ENCODE measurements at places on chromosomes 7 and 10. TPM values are rescaled to one million over a fixed set of nuclear protein-coding genes. Genes with fewer than 3 reads are reported as not detected.

- DNase-seq, result no peak
Measured at GRCh38 chr10:34627331-34627730, 187.8 kb downstream of the PARD3 start.

DNA sequence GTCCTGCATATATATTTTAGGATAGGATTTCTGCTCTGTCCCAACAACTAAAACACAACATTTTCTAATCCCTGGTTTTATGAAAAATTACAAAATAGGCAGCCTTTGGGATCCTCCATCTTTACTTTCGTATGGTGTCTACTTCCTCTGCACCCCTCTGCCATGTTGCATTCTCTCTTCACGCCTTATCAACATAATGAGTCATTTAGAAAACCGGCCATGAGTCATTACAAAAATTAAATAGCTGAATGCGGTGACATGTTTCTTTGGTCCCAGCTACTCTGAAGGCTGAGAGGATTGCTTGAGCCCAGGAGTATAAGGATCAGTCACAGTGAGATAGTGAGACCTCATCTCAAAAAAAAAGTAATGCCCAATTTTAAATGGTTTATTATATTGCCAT is 148.1 kb upstream of the CELF2 start:
- no peak for DNase-seq

The PLCE1 gene
- 27.4 TPM for polyA plus RNA-seq

DNA sequence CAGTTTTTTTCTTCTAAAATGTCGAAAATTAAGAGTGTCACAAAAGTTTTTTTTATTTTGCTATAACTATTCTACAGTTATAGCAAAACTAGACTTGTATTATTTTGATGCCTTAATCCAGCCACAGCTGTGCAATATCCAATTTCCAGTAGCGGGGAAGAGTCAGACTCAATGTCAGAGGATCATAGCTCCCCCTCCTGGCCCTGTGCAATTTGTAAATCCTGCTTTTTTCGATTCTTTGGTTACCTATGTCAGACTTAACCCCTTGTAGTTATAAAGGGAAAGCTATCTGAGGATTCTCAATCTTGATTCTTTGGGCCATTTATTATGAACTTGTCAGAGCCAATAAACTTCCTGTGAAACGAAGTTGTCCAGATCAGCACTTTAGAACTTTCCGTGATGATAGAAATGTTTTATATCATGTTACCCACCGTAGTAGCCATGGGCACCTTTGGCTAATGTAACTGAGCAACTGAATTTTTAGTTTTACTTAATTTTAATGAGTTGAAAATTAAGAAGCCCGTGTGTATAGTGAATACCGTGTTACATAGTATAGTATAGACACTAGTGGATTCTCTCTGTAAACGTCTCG is 87.7 kb upstream of the PRKCQ start:
- peak; percentile 17 for DNase-seq

GRCh38 chr10:5681930-5682329 is 2.7 kb upstream of the TASOR2 start:
- DNase-seq, result no peak

The FAM107B gene
- 44.0 TPM for polyA plus RNA-seq

- no peak for DNase-seq
Measured at GRCh38 chr7:94940241-94940640, 32.8 kb downstream of the PPP1R9A start.

DNA sequence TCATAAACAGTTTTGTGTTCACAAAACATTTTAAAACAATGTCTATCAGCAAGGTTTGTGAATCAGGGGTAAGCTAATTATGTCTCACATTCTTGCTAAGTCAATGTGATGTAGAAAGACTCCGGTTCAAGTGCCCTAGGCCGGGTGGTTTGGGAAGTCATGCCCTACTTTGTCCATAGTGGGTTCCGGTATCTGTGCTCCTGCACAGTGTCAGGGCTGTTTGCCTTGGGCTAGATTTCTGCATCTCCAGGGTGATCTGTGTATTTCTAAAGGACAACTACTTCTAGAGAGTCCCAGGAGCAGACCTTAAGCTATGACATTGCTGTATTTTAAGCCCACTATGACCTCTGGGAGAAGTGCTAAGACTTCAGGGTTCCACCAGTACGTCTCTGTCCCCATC is 504.1 kb downstream of the PLXNA4 start:
- no peak for DNase-seq

The AP5Z1 gene
- 33.4 TPM for polyA plus RNA-seq

GRCh38 chr10:113476191-113476590 is 76.7 kb upstream of the HABP2 start:
- DNase-seq, result no peak

- DNase-seq, result no peak
Measured at GRCh38 chr7:38920731-38921130, 11.7 kb upstream of the VPS41 start.

The DLX6 gene
- 0.04 TPM for polyA plus RNA-seq

The NUTM2D gene
- polyA plus RNA-seq, result 3.8 TPM

- DNase-seq, result peak; percentile 60
Measured at GRCh38 chr7:12090757-12091221, 120.3 kb upstream of the TMEM106B start.

The PPP1R17 gene
- not detected for polyA plus RNA-seq

The C10orf67 gene
- polyA plus RNA-seq, result 0.27 TPM

DNA sequence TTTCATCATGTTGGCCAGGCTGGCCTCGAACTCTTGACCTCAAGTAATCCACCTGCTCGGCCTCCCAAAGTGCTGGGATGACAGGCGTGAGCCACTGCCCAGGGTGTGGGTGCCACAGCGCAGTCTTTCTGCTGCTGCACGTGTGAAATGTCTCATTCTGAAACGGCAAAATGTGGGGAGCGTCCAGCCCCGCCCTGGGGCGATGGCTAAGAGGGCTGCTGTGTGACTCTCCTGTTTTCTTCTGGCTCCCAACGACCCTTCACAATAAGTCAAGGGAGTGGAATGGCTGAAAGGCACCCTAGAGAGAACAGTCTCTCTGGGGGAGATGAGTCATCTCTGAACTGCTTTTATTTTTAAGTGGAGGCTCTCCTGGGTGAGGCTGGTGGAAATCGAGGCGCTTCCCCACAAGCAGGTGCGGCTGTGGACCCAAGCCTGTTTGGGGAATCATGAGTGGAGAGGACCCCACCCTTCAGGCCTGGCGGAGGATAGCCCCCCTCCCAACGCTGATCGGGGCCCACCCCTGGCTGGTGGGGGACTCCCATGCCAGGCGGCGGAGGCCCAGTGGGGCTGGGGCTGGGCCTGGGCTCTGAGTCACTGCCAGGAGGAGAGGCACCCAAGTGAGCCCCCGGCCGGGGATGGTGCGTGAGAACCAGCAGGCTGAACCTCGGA is 18.0 kb downstream of the ADAP1 start:
- no peak for DNase-seq

The ZFAND2A gene
- polyA plus RNA-seq, result 20.2 TPM

- no peak for DNase-seq
Measured at GRCh38 chr7:43113622-43114457, 1.4 kb downstream of the HECW1 start.

GRCh38 chr10:17951868-17952371 is at the start of gene SLC39A12:
Gene SLC39A12, plus strand, starts transcription at chr10:17951918. Its CDS starts 1,359 bp downstream, at chr10:17953277.
- no peak for DNase-seq

GRCh38 chr10:68212721-68213352 is 19.1 kb downstream of the ATOH7 start:
- peak; percentile 7 for DNase-seq

The GPR37 gene
- polyA plus RNA-seq, result 2.2 TPM

- no peak for DNase-seq
Measured at GRCh38 chr7:12788591-12788990, 101.2 kb downstream of the ARL4A start.

DNA sequence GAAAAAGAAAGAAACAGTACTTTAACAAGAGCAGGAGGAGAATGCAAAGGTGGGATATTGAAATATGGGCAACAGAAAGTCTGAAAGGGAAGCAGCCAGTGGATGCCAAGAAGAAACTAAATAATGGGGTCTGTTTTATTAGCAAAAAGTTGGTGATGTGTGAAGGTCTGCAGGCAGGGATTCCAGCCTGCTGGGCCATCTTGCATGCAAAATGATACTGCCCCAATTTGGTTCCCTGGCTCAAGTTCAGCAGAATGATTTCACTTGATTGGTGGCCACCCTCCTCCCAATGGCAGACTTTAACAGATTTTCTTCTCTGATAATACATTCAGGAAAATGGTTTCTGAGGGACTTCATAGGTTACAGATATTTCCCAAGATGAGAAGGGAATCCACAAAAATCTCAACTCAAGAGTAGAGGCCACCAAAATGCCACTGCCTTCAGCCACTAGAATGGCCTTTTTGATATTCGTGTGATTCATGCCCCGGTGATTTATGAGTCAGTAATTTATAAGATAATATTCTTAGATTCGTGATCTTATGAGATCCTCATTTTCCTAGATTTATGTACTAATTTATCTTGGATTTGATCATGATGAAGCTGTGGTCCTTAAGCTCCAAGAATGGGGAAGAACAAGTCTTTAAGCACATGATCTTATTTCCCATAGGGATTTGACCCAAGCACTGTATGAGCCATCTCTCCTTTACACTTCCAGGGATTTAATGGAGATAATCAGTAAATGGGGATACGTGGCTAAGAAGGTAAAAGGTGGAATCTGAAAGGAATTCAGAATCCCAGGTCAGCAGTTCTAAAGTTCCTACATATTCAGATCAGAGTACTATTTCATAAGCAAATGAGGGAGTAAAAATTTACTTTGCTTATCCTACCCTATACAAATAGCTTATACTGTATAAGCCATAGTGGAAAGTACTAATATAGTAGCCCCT is 32.3 kb upstream of the ADD3 start:
- peak; percentile 64 for DNase-seq

GRCh38 chr7:78176171-78176570 is 377.6 kb downstream of the PHTF2 start:
- no peak for DNase-seq

Measured in large intestine (tissue), 12 donors.